Stimulated activated CD8-positive, alpha-beta memory T cell treated with anti-CD3 and anti-CD28 coated beads, Interleukin-15, amount 100 ng/mL, for 48 hours (primary cell): ENCODE measurements at places on chromosomes 5 and 9.

GRCh38 chr5:169331292-169331852, 30.4 kb upstream of the SLIT3 start:
- DNase-seq = no peak

DNA sequence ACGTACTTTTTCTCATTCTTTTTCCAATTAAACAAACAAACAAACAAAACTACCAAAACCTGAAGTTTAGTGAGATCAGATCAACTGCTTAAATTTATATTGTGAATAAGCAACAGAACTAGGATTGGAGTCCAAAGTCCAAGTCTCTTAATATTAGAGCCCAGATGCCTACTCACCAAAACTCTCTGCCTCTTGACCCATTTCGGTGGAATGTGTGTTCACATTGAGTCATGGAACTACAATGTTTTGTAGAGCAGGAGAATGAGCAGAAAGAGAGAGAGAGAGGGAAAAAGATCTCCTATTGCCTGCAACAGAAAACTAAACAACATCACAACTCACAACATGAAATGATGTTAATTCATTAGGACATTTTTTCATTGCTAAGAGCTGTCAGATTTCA, 751.1 kb downstream of the TLR4 start:
- DNase-seq = no peak

- DNase-seq = no peak
These were observed at the start of gene CAPSL for GRCh38 chr5:35938568-35939227. CAPSL (minus strand) TSS chr5:35938622; CDS start chr5:35921120, 17,502 bp downstream.

DNA sequence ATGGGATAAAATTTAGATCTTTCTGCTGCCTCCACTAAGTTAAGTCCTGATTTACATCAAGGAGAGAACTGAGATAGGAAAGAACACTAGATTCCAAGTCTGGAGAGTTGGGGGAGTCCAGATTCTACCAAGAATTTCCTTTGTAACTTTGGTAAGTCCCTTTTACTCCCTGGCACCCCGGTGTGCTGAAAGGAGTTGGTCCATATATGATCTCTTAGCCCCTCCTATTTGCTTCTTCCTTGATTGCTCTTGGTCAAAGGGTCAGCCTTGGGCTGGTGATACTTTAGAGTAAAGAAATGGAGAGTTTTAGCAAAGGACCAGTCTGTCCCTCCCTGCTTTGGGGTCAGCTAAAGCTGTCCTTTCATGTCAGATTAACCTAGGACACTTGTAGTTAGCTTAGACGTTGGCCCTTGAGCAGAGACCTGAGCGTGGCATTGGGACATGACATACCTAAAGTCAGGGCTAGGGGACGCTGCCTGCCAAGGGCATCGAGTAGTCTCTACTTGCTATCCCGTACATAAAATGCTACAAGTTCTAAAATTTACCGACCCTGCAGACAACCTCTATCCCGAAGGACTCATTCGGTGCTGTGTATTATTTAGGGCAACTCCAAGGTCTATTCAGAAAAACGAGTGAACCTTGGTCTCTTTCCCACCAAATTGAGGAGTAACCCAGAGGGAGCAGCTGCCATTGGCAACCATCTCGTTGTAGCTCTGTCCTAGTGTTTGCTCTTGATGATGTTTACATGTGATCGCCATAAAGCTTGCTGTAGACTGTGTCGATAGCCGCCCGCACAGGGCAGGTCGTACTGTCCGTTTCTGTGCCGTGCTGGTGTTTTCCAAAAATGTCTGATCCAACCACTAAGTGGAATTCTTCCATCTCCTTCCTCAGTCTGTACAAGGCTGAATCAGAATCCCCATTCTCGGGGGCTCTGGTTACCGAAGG, 94.4 kb downstream of the PDE6A start:
- DNase-seq = no peak

GRCh38 chr5:83827111-83827557, 106.5 kb upstream of the HAPLN1 start:
- DNase-seq = no peak

GRCh38 chr5:142878638-142879037, 108.5 kb downstream of the ARHGAP26 start:
- DNase-seq = no peak

DNA sequence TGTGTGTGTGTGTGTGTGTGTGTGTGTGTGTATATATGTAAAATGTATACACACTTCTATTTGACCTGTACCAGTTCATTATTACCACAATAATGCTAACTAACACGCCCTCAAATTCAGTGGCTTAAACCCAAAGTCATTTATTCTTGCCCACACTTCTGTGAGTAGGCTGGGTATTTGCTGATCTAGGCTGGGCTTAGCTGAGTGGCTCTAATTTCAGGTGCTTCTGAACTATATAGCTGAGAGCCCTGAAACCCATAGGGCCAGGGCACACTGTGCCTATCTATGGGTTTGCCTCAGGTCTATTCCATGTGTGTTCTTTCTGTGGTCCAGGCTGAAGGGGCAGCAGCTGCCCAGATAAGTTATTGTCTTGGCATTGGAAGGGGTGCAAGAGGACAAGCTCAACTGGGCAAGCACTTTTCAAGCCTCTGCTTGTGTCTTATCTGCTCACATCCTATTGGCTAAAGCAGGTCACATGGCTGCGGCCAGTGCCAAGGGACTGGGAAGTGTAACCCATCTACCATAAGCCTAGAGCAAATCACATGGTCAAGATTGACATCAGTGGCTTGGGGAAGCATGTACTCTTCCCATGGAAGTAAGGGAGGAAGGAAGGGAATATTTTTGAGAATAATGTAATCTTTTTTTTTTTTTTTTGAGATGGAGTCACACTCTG, 139.9 kb downstream of the PALM2AKAP2 start:
- no peak for DNase-seq

DNA sequence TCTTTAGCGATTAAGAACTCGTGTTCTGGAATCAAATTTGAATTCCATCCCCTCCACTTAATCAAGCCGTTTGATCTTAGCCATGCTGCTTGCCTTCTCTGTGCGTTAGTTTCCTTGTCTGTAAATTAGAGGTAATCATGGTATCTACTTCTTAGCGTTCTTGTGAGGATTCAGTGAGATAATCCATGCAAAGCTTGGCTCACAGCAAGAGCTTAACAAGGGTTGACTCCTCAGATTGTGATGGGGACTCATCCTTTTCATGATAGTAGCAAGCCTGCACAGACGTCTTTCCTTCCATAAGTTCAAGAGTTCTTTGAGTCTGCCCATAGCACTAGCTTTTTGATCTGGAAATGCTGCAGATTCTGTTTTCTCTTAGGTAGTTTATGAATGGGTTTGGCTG, 72.8 kb downstream of the TRIO start:
- no peak for DNase-seq

GRCh38 chr9:134411440-134412297, 85.4 kb downstream of the RXRA start:
- no peak for DNase-seq

- DNase-seq = no peak
These were observed 19.0 kb downstream of the C9orf152 start for GRCh38 chr9:110188991-110189390.

DNA sequence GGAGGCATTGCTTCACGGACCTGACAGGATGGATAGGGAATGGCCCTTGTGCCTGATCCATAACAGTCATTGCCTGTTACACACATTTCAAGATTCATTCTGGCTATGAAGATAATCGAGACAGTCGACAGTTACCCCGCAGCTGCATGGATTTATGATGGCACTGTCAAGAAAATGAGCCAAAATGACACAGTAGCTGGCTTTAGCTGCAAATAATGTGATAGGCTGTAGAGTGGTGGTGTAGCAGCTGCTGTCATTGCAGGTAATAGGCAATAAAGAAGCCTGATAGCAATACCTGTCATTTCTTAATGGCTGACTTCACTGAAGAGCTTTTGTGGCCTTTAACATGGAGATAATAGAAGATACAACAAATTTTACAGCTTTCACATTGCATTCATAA, 1085.2 kb upstream of the ARRDC3 start:
- no peak for DNase-seq

DNA sequence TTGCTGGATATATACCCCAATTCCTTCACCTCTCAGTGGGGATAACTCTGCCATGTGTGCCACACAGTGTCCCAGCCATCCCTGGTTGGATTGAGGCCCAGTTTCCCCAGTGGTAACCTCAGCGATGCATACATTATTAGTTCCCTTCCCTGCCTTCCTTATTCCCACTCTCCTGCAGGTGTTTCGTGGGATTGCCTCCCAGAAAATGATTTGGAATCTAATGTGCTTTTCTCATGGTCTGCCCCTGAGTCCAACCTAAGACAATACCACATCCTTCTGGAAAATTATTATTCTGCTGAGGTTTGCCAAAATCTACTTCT, 8.4 kb upstream of the SPINK4 start:
- no peak for DNase-seq

- no peak for DNase-seq
These were observed 586.6 kb upstream of the TLE4 start for GRCh38 chr9:78985084-78985738.

DNA sequence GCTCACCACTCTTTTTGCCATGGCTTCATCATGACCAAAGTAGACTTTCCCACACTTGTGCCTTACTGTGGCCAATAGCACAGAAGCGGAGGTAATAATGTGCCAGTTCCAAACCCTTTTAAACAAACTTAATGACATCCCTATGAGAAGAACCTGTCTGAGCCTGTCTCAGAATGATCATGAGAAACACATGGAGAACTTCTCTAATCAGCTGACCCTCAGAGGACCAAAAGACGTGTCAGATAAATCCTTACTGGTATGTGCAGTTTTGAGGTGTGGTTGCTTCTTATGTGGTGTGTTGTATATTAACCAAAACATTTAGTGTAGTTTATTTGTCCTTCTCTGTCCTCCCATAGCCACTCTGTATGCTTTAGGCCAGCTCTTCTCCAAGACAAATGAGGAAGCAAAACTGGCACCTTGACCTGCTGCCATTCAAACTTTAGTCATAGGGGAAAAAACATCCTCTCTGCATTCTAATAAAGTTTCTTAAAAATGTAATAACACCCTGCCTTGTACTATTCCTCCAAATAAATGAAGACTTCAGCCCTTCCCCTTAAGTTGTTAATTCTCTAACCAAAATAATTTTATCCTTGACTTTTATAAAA, 168.9 kb downstream of the MUSK start:
- DNase-seq = no peak

- no peak for DNase-seq
These were observed 118.6 kb downstream of the KIAA0825 start for GRCh38 chr5:94499806-94500205.

- no peak for DNase-seq
These were observed 307.8 kb upstream of the ARRDC3 start for GRCh38 chr5:91690921-91691320.

- no peak for DNase-seq
These were observed 66.5 kb upstream of the MAST4 start for GRCh38 chr5:66529704-66530103.

- DNase-seq = no peak
These were observed 216.2 kb upstream of the IER5L start for GRCh38 chr9:129394061-129394885.

GRCh38 chr9:37769995-37770394, 14.9 kb downstream of the EXOSC3 start:
- DNase-seq = no peak

GRCh38 chr5:165209101-165209727, 1703.8 kb downstream of the MAT2B start:
- DNase-seq = no peak

DNA sequence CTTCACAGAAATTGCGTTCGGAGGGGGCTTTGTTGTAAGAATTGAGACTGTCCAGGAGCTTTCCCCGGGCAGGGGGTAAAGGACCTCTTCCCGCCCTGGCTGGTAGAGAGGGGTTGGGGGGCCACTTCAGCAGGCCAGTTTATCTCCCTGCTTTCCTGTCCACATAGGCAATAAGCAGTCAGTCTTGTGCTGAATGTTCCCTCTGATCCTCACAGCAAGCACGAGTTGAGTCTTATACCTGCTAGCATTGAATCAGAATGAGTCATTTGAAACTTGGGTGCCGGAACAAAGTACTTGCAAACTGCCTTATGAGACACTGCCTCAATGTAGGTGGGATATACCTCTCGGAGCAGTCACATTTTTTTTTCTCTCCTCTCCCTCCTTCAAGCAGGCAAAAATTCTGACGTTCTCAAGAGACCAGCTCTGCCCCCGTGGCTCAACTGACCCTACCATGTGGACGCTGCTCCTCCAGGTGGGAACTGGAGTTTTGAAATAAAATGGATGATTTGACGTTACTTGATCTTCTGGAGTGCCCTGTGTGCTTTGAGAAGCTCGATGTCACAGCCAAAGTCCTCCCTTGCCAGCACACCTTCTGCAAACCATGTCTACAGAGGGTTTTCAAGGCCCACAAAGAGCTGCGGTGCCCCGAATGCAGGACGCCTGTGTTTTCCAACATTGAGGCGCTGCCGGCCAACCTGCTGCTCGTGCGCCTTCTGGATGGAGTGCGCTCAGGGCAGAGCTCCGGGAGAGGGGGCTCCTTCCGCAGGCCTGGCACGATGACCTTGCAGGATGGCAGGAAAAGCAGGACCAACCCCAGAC, 1.3 kb downstream of the SH3RF2 start:
- peak; percentile 10 for DNase-seq

DNA sequence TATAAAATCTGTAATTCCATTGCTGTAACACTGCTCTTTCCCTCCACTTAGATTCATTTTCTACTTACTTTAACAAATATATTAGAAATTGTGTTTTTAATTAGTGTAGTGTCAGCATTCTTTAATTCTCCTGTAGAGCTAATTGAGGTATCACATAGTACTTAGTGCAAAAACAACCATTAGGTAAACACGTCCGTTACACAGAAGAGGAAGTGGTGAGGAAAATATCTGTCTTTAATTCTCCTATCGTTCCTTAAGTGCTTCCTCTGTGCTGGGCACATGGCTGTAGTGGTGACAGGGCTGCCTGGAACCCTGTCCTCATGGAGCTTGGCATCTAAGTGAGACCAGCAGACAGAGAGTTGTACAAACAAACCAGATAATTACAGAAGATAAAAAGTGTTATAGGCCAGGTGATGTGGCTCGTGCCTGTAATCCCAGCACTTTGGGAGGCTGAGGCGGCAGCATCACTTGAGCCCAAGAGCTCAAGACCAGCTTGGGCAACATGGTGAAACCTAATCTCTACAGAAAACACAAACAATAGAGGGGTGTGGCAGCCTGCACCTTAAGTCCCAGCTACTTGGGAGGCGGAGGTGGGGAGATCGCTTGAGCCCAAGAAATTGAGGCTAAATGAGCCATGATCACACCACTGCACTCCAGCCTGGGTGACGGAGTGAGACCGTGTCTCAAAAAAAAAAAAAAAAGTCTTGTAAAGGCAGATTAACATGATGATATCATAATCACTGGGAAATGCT, 36.4 kb downstream of the PARP8 start:
- no peak for DNase-seq

GRCh38 chr5:138274189-138274853, at the start of gene GFRA3:
GFRA3 (minus strand) TSS chr5:138274621; CDS start chr5:138274424, 197 bp downstream.
- DNase-seq = no peak

DNA sequence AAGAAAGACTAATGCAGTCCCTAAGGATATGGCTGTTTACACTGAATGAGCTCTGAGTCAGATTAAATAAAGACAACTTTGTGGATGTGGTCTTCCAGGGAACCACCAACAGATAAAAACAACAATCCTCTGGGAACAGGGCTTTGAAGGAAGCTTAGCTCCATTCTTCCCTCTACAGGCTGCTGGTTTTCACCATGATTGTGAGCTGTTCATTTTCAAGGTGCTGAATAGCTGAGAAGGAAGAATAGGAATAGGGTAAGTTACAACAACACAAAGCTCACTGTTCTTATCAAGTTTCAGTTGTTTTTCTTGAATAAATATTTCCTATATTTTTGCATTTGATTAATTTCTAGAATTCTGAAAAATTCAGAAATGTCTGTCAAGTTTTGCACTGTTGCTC, 25.9 kb upstream of the PTAR1 start:
- DNase-seq = no peak
